ENCODE measurements at places on chromosomes 4 and X. TPM values are rescaled to one million over a fixed set of nuclear protein-coding genes. Genes with fewer than 3 reads are reported as not detected.

DNA sequence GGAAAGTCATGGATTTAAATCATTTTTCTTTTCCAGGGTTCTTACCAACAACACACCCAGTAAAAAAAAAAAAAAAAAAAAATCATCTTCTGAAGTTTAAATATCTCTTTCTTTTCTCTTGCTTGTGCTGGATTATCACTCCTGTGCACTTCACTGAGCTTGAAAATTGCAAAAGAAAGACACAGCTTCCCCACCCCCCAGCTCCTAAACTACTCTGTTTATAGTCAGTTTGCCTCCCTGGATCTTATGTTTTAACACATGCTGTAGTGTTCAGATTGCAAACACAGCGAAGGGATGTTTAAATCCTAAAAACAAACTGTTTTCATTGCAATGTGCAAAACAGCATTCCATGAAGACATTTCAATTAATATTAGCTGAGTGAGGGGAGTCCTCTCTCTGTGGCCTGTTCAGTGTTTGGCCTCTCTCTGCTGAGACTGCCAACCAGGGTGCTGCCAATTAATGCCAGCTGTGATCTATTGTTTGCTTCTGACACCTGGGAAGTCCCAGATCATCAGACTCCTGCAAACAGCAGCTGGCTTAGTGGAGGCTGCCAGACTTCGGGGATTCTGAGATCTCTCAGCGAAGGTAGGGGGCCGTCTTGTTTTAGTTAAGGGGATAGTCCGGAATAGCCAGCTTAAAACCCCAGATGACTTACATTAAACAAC is 171.1 kb upstream of the PITX2 start:
- DNase-seq: no peak

RASGEF1B gene
- polyA plus RNA-seq: 47.2 TPM

DNA sequence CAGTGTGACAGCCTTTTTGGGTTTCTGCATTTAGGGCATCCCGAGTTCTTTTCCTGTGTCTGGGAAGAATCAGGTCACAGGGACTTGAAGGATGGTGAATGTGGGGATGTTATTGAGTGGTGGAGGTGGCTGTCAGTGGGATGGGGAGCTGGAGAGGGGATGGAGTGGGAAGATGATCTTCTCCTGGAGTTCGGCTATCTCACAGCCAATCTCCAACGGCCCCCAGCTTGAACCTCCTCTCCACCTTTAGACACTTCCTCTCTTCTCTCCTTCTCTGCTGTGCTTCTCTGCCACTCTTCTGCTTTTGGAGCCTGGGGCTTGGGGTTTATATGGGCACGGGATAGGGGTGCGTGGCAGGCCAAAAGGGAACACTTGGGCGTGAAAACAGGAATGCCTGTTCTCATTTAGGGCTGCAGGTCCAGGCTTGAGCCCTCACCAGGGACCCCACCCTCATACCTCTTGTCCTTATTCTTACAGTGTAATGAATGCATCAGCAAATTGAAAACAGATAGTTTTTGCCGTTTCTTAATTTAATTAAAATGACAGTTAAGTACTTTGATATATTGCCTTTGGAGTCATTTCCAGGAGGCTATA is 37.5 kb downstream of the USP9X start:
- no peak for DNase-seq

NDNF gene
- polyA plus RNA-seq: not detected

- DNase-seq: no peak
Measured at GRCh38 chr4:41360921-41361793, 104.4 kb downstream of the UCHL1 start.

PABPC5 gene
- not detected for polyA plus RNA-seq

PLK4 gene
- polyA plus RNA-seq: 1.2 TPM

DNA sequence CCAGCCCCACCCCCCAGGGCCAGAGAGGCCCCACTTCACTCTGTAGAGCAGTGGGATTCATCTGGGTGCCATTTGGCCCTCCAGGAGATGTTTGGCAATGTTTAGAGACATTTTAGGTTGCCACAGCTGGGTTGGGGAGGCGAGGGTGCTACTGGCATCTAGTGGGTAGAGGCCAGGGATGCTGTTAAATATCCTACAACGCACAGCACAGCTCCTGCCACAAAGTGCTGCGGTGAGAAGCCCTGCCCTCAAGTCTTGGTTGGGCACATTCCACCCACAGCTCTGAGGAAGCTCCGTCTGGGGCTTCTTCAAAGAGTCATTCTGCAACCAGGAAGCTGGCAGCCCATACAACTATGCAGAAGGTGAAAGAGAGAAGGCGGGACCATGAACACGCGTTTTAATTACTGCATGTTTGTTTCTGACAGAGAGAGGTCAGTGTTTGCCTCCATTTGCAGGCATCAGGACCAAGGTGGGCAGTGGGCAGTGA is 48.1 kb upstream of the FAM9C start:
- DNase-seq: peak; percentile 66
